ENCODE measurements at places on chromosomes 11 and 22.

DNA sequence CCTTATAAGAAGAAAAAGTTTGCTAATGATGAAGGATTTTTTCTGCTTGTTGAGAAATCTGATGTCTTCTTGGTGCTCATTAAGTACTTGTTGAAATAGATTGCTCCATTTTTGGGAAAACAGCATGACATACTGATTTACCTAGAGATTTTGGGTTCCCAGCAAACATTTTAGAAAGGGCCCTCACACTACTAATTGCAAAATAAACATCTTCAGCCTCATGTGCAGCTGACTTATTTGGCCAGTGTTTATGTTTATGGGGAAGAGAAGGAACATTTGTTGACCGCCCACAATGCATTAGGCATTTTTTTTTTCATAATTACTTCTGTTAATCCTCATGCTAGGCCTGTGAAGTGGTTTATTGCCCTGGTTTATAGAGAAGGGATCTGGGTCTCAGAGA lies 40.1 kb downstream of the LDLRAD3 start:
- no peak for DNase-seq

GRCh38 chr11:19713196-19714021 lies 772 bp downstream of the NAV2 start:
- no peak for DNase-seq

DNA sequence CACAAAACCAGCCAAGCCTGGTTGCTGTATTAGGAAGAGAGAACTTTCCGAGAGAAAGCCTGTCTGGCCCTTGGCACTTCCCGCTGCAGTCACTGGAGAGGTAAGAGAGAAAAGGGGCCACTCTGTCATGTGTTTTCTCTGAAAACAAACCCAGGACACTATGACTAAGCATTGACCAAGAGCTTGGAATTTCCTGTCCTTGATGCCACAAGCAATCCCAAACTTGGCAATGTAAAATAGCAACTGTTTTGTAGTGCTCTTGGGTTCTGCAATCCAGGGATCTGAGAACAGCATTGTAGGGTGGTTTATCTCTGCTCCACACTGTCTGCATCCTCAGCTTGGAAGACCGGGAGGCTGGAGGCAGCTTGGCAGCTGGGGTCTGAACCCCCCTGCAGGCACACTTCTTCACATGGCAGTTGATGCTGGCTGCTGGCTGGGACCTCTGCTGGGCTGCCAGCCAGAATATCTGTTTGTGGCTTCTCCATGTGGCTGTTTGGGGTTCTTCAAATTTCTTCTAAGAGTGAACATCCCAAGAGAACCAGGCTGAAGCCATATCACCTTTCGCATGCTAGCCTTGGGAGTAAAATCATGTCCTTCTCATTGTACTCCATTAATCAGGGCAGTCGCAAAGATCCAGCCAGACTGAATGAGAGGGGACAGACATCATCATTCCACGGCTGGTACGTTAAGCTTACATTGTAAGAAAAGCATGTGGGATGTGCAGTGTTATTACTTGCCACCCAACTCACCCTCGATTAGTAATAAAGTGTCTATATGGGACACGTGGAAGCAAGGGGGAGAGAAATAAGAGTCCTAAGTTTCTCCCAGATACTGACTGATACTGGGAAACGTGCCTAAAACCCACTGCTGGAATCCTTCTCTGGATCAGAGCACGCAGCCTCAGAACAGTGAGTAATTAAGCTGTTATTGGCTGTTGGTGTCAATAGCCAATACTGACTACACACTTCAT lies 537.4 kb upstream of the B3GAT1 start:
- no peak for DNase-seq

DNA sequence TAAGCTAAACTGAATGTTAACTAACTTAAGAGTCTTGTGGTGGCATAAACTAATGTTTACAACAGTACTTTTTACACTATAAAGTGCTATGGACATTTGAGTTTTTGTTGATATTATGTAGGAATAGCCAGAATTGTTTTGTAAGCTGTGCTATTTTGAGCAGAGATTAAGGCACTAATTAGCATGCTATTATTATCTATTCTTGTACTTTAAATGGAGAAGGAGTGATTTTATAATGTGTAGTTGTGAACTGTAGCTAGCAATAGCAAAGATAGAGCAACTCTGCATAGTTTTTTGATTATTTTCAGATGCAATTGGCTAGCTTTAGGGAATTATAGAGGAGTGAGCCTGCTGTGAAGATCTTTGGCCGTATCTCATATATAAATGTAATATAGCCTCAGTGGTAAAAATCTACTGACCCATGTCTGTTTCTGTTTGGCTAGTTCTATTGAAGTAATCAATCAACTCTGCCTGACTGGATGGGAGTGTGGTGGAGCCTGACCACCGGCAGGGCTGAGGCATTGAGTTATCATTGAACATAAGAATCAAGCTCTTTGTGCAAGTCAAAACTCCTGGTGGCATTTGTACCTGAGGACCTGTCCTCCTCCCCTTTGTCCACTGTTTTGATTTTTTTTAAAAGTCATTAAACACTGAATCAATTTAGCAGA lies 34.3 kb downstream of the NCAM1 start:
- no peak for DNase-seq

DNA sequence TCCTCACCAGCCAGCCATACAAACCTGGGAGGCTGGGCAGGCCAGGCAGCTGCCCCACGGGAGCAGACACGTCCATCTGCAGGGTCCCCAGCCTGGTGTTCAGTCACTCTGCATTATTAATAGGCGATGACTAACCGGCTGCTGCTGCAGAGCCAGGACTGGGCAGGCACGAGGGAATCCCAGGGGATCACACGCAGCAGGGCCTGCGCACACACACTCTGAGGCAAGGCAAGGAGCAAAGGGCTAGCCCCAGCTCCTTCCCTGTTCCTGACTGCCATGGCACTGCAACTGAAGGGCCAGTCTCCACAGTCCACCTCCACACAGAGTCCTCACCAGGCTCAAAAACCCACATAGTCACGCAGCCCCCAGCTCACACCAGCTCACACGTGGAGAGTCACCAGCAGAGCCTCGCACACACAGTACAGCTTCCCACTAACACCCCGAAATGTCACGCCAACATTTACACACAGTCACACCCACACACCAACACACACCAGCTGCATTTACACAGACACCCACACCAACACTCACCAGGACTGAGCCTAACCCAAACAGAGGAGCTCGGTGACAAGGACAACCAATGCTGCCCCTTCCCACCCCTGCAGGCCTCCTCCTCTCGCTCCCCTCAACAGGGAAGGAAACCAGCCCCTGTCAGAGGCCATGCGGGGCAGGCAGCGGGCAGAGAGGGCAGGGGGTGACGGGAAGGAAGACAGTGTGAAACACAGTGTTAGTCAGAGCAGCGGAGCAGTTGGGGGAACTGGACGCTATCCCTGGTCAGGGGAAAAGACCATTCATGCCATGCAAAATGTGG lies 47.3 kb downstream of the NRXN2 start:
- DNase-seq = peak; percentile 60

DNA sequence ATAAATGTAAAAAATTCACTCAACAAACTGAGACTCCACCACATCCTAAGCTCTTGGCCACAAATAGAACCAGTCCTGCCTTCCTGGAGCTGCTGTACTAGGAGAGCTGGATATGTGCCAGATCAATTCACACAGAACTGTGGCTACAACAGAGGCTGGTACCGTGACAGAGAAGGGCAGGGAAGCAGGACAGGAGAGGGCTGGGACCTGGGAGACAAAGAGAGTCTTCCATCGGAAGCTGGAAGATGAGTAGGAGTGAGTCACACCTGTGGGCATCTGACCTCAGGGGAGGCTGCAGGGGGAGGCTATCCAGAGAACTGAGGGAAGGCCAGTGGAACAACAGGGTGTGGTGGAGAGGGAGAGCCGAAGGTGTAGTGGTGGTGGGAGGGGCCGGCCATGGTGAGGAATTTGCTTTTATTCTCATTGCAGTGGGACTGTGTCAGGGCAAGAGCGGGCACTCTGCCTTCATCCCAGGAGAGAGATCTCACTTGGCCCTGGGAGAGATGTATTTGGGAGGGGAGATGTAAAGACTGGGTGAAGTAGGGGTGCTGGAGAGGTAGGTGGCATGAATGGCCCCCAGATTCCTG lies 1.9 kb upstream of the LTBP3 start:
- DNase-seq = no peak

DNA sequence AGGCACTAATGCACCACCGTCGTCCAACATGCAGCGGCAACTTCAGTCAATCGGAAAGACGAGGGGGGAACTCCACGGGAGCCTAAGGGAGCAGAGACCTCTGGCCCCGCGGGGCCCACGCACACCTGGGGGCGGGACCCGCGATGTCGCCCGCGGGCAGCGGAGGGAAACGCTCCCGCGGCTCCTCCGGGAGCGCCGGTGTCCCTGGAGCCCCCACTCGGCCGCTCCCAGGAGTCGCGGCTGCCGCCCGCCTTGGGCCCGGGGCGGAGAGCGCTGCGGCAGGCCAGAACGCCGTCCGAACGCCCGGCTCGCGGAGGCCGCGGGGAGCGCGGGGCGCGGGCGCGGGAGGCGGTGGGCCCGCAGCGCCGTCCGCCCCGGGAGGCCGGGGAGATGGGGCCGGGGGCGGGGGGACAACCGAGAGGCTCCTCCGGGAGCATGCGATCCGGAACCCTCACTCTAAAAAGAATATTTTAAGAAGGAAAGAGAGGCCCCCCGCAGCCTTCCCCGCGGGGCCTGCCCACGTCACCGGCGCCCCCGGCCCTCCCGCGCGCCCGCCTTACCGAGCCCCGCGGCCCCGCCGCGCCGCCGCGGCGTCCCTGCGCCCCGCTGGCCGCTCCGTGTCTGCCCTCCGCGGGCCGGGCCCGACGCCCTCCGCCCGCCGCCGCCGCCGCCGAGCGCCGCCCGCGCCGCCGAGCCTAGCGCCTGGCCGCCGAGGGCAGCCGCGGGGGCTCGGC lies 86.6 kb upstream of the ARHGAP32 start:
- peak; percentile 13 for DNase-seq

DNA sequence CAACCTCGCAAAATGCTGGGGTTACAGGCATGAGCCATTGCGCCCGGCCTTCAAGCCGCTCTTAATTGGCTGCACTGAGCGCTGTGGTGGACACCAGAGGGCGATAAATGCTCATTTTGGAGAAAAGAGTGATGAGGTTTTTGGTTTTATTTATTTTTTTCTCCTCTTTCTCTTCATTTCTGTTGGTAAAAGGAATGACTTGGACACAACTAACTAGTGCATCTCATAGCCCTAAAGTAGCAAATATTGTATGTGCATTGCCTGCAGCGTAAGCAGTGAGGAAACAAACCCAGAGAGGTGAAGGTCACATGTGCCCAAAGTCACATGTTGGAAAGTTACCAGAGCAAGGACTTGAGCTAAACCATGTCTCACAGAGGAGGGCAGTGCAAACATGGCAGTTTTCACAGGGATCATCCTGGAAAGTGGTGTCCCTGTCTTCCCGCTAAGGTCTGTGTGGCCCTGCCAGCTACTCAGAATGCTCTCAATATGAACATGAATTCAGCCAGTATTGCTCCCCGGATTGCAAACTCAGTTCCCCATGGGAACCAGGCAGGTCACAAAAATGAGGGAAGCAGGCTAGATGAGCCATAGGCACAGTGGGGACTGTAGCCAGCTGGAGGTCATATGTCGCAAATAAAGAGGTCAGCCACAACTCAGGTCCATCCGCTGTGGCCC lies 8.6 kb upstream of the CD82 start:
- DNase-seq = no peak

DNA sequence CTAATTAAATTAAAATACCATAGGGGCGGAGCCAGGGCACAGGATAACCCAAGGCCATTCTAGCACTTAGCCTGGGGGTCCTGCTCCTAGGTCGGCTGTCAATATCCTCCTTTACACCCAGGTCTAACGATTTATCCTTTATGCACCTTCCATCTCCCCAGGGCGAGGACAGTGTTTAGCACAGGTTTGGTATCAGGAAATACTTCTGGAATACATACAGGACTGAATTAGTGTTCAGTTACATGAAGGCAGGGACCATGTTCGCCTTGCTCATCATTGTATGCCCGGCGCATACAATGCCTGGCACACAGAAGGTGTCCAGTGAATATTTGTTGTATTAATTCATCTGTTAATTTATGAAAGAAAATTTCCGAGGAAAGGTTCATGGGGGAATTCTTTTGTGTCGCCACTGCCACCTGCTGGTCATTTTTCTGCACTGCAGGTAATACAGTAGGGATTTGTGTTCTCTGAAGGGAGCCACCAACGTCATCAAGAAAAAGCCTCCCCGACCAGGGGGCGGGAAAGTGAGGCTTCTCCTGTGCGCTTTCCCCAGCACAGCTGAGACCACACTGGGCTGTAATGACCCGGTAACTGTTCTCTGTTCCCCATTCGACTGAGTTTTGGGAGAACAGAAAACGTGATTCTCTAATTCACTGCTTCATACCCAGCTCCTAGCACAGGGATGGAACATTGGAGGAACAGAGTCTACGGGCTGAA lies 68.7 kb upstream of the ASPHD2 start:
- peak; percentile 65 for DNase-seq

DNA sequence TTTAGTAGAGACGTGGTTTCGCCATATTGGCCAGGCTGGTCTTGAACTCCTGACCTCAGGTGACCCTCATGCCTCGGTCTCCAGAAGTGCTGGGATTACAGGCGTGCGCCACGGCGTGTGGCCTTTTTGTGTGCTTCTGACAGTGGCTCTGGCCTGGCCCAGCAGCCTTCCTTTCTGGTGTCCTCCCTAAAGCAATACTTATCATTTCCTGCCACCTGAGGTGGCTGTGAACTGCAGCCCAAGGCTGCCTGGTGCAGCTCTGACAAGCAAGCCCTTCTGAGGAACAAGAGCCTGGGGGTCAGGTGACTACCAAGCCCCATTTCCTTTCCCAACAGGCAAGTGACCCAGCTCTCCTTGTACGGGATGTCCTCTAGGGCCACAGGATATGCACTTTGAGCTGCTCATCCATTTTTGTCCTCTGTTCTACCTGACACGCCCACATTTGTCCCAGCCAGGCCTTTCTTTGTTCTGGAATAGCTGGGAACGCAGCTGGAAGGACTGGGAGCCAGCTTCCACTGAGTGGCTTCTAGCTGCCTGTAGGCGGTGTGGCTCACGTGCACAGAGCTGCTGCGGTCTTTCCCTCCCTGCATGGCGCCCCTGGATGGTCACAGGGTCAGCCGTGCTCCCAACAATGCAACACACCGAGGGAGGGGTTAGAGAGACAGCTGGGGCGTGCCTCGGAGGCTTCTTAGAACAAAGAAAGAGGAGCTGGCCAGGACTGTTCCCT lies 12.3 kb upstream of the BID start:
- no peak for DNase-seq
